ENCODE measurements at places on chromosomes 1 and 21.

DNA sequence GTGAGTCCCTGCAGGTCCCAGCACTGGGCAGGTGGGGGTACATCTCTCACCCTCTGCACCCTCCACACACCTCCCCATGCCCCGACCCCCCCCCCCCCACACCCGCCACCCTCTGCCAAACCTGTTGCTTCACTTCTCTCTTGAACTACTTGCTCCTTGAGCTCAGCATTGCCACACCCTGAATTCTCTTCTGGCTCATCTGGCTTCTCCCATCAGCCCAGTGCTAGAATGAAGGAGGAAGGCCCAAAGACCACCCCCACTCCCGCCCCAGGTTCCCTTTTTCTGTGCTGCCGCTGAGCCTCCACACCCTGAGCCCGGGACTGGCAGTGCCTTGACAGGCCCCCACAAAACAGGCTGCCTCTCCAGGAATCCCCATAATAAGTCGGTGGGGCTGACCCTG is 6.4 kb upstream of the TNNI1 start:
- no peak for DNase-seq

- DNase-seq: no peak
Observed at GRCh38 chr1:172363852-172364251, 56.6 kb upstream of the C1orf105 start.

DNA sequence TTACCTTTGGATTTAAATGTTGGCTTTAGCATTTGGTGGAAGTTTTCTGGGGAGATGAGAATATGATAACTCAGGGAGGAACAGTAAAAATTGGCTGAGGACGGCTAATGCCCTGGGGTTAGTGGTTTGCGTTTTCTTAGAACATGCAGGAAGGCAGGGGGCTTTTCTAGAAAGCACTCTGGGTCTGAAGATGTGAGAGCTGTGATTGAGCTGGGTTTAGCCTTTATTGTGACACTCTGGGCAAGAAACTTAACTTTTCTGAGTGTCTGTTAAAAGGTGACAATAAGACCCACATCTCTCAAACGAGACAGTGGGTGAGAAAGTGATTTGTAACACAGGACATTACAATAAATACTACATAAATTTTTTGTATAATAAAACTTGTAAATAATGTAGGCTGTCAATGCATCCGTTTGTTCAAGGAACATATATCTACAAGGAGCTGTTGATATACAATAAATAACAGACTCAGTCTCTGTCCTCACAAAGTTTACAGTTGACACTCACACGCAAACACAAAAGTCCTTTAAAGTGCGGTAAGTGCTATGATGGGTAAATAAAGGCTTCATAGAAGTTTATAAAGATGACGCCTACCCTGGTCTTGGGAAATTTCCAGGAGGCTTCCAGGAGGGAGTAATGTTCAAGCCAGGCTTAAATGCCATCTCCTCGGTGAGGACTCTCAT is 49.5 kb upstream of the MRPS6 start:
- no peak for DNase-seq

- DNase-seq: no peak
Observed at GRCh38 chr1:121414905-121415304, 230.1 kb downstream of the SRGAP2C start.

- DNase-seq: no peak
Observed at GRCh38 chr21:41667136-41667535, 99.7 kb downstream of the RIPK4 start.

- DNase-seq: no peak
Observed at GRCh38 chr1:52925571-52926005, 1.5 kb upstream of the SCP2 start.

DNA sequence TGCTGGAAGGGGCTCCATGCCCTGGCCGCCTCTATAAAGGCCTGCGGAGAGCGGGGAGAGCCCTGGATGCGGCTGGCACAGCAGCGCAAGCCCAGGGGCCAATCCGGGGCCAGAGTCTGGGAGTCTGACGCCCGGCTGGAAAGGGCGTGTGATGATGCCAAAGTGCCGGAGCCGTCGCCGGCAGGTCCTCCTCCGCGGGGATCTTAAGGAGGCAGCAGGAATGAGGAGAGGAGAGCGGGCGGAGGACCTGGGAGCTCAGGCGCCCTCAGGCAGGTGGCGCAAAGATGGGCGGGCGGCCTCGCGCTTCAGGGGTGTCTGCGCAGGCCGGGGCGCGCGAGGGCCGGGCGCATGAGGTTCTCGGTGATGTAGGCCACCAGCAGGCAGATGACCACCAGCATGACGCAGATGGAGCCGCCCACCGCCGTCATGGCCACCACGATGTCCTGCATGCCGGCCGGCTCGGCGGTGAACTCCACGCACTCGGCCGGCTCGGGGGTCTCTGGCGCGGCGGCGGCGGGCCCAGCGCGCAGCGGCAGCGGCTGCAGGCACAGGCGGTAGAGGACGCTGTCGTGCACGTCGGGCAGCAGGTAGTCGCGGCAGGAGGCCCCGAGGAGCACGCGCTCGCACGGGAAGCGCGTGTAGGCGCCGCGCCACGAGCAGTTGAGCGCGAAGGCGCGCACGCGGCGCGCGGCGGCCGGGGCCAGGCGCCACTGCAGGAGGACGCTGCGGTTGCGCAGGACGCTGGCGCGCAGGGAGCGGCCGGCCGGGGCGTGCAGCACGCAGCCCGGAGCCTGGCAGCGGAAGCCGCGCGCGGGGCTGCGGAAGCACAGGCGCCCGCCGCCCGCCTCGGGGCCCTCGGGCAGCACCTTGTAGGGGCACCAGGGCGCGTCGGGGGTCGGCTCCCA is 653 bp downstream of the FNDC10 start:
- DNase-seq: no peak

DNA sequence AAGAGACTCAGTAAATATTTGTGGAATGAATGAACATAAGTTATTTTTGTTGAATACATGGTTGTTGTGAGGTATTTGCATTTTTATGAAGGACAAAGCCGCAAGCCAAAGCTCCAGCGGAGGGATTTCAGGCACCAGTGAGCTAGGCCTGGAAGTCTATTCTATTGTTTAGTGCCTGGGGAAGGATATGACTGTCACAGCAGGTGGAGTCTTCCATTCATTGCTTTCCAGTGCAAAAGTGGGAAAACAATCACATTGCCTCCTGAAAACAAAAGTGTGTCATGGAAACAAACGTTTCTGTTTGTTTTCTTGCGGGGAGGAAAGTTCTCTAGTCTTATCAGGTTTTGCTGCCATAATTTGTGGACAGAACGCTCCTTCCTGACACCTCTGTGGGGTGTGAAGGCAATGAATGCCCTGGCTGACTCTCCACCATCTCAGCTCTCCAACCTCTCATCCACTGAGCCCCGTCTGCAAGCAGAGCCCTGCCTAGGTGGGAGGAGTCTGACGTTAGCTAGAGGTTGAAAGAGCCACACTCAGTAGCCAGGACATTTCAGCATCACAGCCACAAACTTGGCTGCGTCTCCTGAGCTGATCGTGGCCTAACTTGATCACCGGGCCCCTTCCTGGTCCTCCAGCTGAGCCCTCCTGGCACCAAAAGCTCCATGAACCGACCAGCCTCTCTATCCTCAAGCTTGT is 739.1 kb downstream of the MATN1 start:
- DNase-seq: no peak

DNA sequence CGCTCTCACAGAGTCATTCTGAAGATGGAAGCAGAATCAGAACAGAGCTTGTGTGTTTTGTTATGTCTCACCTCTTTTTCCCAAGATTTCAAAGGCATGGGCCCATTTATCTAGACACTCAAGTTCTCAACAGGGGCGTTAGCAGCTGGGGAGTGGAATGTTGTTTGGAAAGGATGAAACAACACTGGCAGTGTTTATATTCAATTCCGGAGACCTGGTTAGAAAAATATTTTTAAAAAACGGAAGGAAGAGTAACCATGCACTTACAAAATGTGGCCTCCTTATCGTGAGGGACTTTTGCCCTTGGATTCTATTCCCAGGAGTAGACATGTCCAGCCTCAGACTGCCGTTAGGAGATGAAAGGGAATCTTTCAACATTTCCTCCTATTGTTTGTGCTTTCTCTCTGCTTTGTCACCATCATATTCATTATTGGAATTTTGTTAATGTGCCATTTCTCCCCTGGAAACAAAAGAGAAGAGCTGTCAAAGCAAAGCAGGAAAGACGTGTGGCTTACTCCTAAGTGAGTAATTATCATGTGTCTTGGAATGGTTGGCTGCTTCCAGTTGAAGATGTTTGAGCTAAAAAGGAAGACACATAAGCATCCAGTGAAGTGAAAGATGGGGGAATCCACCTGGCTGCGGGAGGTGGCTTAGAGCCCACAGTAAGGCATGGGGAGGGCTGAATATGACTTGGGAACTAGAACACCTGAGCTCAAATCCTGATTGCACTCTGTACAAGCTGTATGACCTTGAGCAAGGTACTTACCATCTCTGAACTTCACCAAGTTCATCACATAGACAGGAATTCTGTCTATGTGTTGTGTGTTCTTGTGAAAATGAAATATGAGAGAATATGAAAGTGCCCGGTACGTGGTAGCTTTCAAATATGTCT is 71.7 kb upstream of the JUN start:
- DNase-seq: no peak

- DNase-seq: no peak
Observed at GRCh38 chr1:31872658-31873636, 57.1 kb upstream of the SPOCD1 start.

GRCh38 chr1:77406661-77407060 is 124.8 kb downstream of the AK5 start:
- DNase-seq: no peak

DNA sequence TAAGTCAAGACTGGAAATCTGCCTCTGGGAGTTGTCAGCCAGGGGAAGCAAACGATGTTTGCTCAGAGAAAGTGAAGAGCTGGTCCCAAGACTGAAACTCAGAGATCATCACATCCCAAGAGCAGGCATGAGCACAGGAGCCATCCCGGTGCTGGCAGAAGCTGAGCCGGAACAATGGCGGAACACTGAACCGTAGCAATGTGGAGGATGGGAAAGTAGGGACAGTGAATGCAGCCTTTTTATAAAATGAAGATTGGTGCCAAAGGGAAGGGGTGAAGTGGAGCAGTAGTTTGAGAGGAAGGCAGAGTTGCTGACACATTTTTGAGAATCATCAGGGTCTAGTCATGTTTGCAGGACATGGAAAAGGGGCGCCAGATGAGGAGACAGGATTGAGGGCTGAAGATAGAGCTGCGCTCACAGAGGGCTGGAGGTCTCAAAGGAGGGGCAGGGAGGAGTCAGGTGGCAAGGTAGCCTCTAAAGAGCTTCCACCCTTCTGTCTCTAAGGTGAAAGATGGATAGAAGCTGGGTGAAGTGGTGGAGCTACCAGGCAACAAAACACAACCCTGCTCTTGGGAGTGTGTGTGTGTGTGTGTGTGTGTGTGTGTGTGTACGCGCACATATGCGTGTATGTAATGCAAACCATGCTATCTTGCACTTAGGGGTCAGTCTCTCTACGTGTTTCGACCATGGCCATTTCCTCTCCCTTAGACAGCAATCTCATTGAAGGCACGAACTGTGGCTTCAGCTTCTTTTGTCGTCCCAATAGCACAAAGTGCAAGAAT is 94.3 kb upstream of the IRF2BP2 start:
- no peak for DNase-seq

DNA sequence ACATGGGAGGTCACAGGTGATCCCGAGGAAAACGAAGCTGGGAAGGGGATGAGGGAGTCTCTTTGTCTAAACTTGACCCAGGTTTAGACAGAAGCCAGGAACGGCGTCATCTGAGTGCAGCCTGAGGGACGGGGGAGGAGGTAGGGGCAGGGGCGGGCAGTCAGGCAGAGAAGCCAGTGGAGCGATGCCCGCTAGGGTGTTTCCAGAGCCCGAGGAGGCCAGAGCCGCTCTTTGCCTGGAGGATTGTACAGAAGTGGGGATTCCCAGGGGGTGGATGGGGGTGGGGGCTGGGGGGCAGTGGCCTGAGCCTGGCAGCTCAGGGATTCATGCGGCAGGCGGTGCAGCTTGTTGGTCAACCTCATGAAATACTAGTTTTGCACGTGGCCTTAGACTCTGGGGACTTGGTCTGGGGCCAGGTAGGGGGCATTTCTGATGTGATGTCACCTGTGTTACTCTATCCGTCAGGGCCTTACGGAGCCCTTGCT is 58.4 kb downstream of the VPS26C start:
- DNase-seq: no peak

GRCh38 chr1:229403573-229403972 is 30.3 kb downstream of the ACTA1 start:
- DNase-seq: no peak

DNA sequence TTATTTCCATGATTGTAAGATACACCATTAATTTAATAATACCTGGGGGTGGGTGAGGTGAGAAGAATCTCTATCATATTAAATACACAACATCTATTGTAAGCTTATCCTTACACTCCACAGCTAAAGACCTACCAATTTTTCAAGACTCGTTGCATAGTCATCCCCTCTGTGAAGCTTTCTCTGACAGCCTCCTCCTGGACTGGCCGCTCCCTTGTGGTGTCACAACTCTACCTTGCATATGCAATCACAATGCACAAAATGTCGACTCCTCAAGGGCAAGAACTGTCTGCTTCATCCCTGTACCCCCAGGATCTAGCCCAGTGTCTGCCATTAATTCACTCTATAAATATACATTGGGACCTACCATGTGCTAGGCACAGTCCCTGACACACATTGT is 2.4 kb upstream of the PTGFRN start:
- DNase-seq: no peak

GRCh38 chr1:221994274-221994698 is 252.4 kb upstream of the DUSP10 start:
- DNase-seq: peak; percentile 2

GRCh38 chr21:28776251-28776650 is 216.4 kb downstream of the LTN1 start:
- DNase-seq: peak; percentile 61

GRCh38 chr1:234176000-234176399 is 197.3 kb upstream of the COA6 start:
- no peak for DNase-seq

GRCh38 chr1:208227366-208227765 is 16.8 kb downstream of the PLXNA2 start:
- no peak for DNase-seq

DNA sequence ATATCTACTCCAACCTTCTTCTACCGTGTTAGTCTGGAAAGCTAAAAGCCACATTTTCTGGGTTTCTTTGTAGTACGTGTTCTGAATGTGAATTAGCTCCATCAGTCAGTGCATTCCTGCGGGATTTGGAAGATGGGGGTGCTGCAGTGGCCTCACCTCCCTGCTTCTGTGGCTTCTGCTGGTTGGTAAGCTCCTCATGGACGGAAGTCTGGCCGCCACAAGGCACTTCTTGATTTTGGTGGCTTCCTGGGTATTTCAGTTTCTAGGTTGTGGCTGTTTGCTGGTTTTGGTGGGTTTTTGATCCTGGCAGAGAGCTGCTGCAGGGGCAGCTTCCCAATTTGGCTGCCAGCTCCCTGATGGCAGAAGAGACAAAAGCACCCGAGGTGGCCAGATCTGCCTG is 20.9 kb upstream of the TACSTD2 start:
- no peak for DNase-seq

GRCh38 chr1:212225416-212225815 is 59.8 kb upstream of the PPP2R5A start:
- DNase-seq: no peak

- DNase-seq: no peak
Observed at GRCh38 chr1:201666102-201666501, 127.2 kb downstream of the NAV1 start.

Data from stimulated activated CD8-positive, alpha-beta memory T cell treated with anti-CD3 and anti-CD28 coated beads, Interleukin-7, amount 100 ng/mL, for 48 hours (primary cell).